ENCODE measurements at places on chromosomes 11 and 22. TPM values are rescaled to one million over a fixed set of nuclear protein-coding genes. Genes with fewer than 3 reads are reported as not detected.

TNNT3 gene
- total RNA-seq = 61.6 TPM

SYT9 gene
- 2.6 TPM for total RNA-seq

ART1 gene
- not detected for total RNA-seq

GNG3 gene
- total RNA-seq = 0.37 TPM

ZNF280B gene
- 1.9 TPM for total RNA-seq

CYTH4 gene
- total RNA-seq = 10.8 TPM

OTOG gene
- 0.05 TPM for total RNA-seq
